ENCODE measurements at places on chromosomes 4 and X.
A peak's percentile ranks its signal among the peaks of the same experiment; 100 is the strongest.

- DNase-seq: no peak
Measured at GRCh38 chrX:123626962-123627361, 105.9 kb downstream of the THOC2 start.

DNA sequence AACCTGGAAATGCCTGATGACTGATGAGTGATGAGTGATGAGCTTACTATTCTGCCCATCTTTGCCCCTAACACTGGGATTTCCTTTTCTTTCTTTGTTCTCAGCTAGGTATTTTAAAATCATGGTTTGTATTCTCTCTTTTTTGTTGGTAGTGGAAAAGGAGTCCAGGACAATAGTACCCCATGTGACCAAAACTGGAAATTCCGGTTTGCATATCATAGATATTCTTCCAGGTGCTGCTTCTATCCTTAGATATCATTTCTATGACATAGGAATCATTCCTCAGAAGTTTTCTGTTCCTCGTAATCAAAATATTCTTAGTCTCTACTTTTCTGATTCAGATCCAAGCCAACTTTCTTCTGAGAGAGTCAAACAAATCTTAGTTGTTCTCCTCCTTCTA lies 320.5 kb upstream of the TET2 start:
- DNase-seq: no peak

DNA sequence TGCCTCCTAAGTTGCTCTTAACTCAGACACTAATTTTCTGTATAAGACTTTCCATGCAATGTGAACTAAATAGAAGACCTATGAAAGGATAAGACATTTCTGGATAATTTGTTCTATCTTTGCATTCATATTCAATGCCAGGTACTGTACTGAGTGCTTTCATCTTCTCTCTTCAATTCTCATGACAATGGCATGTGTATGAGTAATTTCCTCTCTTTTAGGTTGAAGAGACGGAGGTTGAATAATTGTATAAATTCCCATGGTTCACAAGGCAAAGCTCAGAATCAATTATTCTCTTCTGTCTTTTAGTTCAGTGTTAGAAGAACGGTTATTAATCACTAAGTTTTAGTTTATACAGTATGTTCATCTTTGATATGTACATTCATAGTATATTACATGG lies 29.3 kb upstream of the CFAP299 start:
- no peak for DNase-seq

DNA sequence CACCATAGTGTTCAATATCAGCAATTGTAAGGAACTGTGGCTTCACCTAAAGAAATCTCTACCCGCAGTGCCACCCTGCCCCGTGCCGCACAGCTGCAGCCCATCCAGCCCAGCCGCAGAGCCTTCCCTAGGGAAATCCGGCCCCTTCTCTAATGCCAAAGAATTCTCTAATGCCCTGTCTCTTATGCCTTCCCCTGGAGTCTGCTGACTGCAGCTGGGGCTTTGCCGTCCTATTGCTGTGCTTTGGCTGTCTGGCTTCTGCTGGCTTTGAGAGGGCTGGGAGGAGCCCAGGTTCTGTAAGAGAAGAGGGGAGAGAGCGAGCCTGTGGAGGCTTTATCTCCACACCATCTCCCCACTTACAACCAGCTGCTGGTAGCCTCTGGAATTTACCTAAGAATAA lies 85.9 kb upstream of the HELT start:
- no peak for DNase-seq

- DNase-seq: peak; percentile 77
Measured at GRCh38 chr4:3480528-3481112, 17.5 kb downstream of the DOK7 start.

GRCh38 chr4:145097331-145097820 lies 620 bp downstream of the ANAPC10 start:
- DNase-seq: no peak

DNA sequence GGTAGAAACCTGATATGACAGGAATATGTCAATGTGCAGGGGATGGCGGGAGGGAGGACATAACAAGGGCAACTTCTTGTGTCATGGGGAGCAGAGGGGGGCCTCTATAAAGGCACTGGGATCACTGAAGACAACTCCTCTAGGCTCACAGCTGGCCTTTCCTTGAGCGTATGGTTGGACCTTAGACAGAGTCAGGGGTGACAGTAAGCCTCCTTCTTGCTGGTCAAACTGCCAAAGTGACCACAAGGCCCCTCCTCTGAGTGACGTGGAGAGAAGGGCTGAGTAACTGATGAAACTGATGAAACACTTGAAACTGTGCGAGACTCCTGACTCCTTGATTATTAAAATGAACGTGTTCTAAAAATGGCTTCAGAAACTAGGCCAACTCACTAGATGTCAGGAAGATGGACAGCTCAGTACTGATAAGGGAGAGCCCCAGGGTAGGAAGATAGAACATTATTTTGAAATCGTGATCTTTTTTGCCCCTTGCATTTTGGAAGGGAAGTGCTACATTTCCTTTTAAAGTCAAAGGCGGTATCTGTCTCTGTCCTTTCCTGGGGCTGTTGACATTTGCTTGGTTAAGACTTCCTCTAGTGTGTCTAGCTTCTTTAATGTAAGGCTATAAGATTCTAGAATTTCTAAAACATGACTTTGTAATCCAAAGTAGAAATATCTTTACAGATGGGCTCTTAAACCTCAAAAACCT lies 1.6 kb downstream of the RAB33A start:
- DNase-seq: peak; percentile 47

DNA sequence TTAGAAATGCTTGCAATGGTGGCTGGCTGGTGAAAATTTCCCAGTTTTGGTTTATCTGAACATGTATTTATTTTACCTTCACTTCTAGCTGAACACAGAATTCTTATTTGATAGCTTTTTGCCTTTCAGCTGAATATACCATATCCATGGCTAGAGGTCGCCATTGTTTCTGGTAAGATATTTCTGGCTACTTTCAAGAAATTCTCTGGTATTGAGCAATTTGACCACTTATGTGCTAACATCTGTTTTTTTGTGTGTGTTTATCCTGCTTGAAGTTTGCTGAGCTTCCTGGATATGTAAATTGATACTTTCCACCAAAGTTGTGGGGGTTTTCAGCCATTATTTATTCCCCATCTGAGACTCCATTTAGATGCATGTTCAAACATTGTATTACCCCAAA lies 75.4 kb downstream of the FBXW7 start:
- DNase-seq: no peak

GRCh38 chrX:150844016-150844415 lies 54.5 kb downstream of the CD99L2 start:
- no peak for DNase-seq

DNA sequence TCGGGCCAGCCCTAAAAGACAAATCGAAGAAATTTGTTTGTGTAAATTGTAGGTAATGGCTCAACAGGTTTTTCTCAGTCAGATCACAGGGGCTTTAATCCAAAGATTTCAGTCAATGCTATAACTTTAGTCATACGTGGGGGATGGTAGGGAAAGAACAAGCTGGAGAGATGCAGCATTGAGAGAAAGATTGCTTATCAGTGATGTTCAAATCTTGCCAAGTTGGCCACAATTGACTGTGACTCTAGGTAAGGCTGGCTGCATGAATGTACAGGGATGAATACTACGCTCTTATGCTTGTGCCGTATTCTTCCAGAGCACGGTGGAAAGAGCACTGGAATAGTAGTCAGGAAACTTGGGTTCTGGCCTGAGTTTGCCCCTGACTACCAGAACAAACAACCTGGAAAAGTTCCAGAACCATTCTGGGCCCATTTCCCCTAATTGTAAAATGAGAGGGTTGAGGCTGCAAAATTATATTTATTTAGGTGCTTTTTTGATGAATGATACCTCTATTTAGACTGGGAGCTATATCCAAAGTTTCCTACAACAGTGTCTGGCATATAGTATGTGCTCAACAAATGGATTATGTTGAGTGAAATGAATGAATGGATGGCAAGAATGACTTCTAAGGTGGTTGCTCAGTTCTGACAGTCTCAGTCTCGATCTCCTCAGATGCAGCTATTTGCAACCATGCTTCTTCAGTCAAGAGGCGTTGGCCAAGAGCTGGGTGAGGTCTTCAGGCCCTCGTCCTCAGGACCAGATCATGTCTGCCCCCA lies 44.4 kb downstream of the TSC22D3 start:
- DNase-seq: no peak

GRCh38 chr4:117783716-117784115 lies 250.6 kb upstream of the NDST3 start:
- DNase-seq: no peak

- no peak for DNase-seq
Measured at GRCh38 chrX:48532161-48532560, 7.4 kb upstream of the TBC1D25 start.

GRCh38 chr4:138707746-138708677 lies 307.6 kb upstream of the NOCT start:
- no peak for DNase-seq

DNA sequence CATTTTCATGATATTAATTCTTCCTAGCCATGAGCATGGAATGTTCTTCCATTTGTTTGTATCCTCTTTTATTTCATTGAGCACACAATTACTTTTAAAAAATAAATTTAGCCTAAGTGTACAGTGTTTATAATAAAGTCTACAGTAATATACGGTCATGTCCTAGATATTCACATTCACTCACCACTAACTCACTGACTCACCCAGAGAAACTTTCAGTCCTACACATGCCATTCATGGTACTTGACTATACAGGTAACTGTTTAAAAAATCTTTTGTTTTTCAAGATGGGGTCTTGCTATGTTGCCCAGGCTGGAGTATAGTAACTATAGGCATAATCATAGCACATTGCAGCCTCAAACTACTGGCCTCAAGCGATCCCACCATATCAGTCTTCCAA lies 348.1 kb downstream of the RAPGEF2 start:
- no peak for DNase-seq

DNA sequence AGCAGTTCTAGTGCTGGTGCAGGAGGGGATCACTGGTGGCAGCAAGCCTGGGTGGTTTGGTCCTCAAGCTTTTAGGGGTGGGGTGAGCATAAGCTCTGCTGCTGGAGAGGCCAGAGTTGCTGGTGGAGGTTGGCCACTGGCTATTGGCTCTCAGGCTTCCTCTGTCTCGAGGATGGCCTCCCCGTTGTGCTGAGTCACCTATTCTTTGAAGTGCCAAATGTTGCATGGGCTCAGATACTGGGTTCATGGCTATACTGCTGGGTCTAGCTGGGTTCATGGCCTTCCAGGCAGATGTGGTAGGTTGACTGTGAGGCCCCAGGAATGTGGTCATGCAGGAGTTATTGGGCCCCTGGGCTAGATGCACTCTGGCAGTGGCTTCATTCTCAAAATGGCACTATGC lies 466.3 kb downstream of the NAF1 start:
- DNase-seq: no peak

DNA sequence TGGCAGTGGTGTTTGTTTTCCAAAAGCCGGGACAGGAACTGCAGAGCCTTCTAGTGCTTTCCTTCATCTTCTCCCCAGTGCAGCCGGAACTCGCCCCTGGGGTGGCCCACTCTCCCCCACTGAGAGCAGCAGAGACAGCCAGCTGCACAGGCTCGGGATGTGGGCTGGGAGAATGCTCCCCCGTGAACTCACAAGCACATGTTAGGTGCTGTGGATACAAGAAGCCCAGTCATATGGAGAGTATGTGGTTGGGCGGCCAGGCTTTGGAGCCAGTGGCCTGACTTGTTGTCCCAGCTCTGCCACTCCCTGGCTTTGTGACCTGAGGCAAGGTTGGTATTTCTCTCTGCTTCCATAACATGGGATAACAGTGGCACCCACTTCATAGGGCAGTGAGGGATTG lies 9.4 kb upstream of the KIAA0232 start:
- DNase-seq: no peak

DNA sequence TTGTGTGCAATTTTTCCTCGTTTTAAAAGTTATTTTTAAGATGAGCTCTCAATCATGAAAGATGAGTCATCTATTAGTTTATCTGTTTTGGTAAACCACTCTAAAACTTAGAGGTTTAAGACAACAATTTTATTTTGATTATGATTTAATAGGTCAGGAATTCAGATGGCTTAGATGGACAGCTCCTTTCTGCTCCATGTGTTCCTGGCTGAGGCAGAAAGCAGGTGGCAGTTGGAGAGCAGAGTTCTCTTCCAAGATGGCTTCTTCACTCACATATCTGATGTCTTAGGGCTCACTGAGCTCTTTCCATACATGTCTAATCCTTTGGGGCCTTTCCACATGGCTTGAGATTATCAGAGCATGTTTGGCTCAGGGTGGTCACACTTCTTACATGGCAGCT lies 48.3 kb upstream of the GRPR start:
- DNase-seq: no peak

DNA sequence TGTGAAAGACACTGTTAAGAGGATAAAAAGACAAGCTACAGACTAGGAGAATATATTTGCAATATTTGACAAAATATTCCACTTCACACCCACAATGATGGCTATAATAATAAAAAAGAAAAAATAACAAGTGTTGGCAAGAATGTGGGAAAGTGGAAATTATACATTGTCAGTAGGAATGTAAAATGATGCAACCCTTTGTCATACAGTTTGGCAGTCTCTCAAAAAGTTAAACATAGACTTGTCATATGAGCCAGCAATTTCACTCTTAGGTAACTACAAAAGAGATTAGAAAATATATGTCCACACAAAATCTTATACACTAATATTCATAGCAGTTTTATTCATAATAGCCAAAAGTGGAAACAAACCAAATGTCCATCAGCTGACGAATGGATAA lies 5.2 kb upstream of the RADX start:
- no peak for DNase-seq

DNA sequence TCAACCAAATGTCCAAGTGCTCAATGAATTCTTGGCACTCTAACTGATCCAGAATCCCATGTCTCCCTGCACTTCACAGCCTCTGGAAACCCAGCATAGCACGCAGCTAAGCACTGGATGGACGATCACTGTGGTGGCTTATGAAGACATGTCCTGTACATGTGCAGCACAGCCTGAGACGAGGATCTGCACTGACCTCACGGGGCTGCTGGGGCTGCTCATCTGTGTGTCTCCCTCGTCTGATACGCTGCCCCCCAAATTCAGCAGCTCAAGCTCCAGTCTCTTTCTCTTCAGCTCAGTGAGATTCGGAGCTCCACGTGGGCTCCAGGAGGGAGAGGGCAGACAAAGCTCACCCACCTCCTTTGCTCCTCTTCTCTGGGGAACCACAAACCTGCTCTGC lies 126.9 kb downstream of the CPZ start:
- DNase-seq: no peak

GRCh38 chr4:177519481-177520260 lies 77.4 kb upstream of the AGA start:
- no peak for DNase-seq

DNA sequence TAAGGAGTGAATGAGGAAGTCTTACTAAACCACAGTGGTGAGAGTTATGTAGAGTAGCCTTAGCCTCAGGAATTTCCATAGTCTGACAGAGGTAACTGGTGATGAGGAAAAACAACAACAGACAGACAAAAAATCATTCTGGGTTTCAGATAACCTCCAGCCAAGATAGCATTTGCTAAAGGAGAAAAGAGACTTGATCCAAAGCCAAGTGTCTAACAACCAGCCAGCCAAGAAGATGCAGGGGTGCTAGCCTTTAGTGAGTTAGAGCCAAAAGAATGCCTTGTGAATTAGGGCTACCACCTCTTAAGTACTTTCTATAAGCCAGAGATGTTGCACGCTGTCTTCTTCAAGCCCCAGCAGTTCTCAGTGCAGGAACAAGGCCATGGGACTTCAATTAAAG lies 478.0 kb upstream of the CPEB2 start:
- no peak for DNase-seq

All from activated naive CD8-positive, alpha-beta T cell treated with anti-CD3 and anti-CD28 coated beads for 36 hours (primary cell).